NCI-H1105 (cell line): ENCODE measurements at places on chromosomes 5 and 9.

DNA sequence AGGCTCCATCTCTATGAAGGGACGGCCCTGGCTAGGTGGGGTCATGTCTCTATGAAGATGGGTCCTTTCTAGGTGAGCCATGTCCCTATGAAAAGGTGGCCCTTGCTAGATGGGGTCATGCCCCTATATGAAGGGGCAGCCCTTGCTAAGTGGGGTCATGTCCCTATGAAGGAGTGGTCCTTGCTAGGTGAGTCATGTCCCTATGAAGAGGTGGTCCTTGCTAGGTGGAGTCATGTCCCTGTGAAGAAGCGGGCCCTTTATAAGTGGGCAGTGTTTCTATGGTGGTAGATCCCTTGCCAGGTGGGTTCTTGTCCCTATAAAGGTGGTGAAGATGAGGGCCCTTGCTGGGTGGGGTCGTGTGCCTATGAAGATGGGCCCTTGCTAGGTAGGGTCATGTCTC, 283.0 kb upstream of the IRX2 start:
- no peak for DNase-seq

- no peak for DNase-seq
These were observed 138.8 kb upstream of the LMX1B start for GRCh38 chr9:126474786-126475485.

DNA sequence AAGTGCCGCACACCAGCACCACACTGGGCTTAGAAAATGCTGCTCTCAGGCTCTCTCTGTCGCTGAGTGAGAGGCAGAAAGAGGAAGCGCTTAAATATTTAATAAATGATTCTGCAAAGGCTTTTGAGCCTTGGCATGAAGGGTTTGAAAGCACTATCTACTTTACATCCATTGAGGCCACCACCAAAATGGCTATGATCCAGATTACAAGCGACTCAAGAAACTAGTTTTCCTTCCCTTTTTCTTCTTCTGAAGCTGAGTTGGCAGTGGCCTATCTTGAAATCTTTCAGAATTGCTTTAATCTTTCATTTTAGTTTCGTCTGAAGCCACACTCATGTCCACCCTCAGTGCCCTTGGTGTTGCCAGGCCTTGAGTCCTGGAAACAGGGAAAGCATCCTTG, 59.5 kb downstream of the EBF1 start:
- no peak for DNase-seq

DNA sequence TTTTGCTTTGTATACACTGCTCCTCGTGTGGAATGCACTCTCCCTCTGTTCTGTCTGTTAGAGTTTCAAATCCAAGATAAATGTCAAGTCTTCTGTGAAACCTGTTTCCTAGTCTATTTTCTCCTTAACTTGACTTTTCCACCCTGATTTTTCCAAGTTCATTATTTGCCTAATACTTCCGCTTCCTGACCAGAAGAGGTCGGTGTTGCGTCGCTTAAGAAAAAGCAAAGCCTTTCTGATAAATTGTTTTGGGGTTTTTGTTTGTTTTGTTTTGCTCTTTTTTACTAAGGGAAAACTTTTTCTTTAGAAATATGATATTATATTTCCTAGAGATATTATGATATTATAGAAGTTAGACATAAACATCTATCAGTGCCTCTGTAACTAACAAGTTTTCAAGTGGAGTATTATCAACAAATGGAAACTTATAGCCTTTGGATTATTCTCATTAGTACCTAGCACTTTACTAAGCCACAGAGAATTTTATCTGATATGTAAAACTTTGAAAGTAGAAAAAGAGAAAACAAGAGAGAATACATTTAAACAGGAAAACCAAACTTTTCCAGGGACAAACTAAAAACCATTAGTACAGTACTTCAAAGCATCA, 55.8 kb downstream of the PHAX start:
- DNase-seq = peak; percentile 15

DNA sequence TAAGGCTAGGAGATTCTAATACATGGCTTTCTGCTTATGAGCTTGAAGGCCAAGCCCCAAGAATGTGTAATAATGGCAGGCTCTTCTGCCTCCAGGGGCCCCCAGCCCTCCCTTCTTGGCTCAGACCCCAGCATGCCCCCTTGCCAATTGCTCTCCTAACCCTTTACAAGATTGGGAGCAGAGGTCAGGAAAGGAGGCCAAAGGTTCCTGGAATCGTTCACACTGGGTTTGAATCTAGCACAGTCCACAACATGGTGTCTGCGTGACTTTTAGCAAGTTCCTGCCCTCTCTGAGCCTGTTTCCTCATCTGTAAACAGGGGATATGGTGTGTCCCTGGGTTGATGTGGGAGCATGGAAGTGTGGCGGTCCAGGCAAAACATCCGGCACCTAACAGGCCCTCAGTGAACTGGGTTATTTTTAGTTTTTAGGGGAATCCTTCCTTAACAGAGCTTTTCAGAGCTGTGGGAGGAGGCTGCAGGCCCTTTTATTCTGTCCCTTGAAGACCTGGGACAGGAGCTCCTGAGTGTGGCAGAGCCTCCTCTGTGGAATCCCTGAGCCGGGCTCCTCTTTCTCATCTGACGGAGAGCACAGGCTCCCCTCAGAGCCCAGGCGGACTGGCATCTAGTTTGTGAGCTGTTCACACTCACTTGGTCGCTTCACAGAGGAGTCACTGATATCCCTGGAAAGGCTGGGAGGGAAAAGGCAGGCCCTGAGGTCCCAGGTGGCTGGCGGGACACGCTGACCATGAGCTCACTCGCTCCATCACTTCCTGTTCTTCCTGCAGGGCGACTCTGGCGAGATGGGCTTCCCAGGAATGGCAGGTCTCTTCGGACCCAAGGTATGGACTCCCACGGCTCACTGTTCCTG, 23.4 kb upstream of the ORM1 start:
- DNase-seq = no peak

GRCh38 chr5:175576096-175576495, 81.8 kb upstream of the HRH2 start:
- no peak for DNase-seq

GRCh38 chr5:52139888-52140615, 647.7 kb upstream of the ITGA1 start:
- peak; percentile 97 for DNase-seq

DNA sequence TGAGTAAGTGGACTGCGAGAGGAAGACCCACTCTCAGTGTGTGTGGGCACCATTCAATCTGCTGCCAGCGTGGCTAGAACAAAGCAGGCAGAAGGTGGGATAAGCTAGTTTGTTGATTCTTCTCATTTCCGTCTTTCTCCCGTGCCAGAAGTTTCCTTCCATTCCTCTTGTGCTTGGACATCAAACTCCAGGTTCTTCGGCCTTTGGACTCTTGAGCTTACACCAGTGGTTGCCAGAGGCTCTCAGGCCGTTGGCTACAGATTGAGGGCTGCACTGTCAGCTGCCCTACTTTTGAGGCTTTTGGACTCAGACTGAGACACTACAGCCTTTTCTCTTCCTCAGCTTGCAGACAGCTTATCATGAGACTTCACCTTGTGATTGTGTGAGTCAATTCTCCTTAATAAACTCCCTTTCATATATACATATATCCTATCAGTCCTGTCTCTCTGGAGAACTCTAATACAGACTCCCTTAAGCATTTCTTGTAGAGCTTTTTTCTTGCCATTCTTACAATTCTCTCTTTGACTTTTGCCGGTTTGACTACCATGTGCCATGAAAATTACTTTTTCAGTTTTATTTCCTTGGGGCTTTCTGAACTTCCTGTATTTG, 494.9 kb downstream of the PRR16 start:
- no peak for DNase-seq

DNA sequence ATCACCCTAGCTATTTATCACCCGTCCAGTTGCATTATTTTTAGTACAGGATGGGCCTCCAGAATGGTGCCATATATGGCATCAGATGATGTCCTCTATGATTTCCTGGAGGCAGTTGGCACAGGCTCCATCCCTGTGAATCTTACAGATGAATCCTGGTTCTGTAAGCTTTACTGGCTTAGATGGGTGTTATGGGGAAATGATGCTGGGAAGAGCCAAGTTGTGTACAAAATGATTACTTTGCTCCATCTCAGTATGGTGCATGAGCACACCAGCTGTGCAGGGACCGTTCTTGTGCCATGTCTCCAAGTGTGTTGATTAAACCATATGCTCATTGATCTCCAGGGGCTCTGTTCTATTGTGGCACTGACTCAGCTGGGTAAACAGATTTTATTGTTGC, 755.7 kb downstream of the TLR4 start:
- no peak for DNase-seq

DNA sequence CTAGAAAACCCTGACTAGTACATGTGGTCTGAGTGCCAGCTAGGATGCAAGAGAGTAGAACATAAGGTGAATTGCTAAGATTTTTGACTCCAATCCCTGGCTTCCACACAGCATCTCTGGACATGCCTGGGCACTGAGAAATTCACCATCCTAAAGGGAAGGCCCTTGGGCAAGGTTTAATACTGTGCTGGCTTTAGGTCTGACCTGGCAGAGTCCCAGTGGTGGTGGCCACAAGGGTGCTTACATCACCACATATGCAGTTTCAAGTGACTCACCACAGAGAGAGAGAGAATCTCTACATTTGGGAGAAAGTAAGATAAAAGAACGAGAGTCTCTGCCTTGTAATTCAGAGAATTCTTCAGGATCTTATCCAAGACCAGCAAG, 661.6 kb upstream of the C9orf72 start:
- no peak for DNase-seq

GRCh38 chr5:9207817-9208418, 338.0 kb downstream of the SEMA5A start:
- peak; percentile 38 for DNase-seq

GRCh38 chr9:74041588-74041987, 455.5 kb upstream of the RORB start:
- DNase-seq = no peak

DNA sequence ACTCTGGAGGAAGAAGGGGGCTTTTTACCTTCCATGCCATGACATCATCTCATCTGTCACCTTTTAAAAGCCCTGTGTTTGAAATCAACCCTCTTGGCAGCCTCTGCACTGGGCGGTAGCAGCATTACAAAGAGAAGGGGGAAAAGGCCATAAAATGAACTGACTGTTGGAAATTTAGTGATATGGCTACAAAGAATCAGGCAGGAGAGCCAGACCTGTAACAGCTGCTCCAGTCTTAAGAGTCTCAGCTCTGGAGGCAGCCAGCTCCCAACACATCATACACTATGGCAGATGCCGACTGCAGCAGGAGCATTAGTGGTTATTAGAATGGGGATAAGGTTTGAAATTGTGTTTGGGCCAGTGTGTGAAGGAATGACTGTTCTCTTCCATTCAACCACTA, 257.5 kb downstream of the DMAC1 start:
- no peak for DNase-seq

DNA sequence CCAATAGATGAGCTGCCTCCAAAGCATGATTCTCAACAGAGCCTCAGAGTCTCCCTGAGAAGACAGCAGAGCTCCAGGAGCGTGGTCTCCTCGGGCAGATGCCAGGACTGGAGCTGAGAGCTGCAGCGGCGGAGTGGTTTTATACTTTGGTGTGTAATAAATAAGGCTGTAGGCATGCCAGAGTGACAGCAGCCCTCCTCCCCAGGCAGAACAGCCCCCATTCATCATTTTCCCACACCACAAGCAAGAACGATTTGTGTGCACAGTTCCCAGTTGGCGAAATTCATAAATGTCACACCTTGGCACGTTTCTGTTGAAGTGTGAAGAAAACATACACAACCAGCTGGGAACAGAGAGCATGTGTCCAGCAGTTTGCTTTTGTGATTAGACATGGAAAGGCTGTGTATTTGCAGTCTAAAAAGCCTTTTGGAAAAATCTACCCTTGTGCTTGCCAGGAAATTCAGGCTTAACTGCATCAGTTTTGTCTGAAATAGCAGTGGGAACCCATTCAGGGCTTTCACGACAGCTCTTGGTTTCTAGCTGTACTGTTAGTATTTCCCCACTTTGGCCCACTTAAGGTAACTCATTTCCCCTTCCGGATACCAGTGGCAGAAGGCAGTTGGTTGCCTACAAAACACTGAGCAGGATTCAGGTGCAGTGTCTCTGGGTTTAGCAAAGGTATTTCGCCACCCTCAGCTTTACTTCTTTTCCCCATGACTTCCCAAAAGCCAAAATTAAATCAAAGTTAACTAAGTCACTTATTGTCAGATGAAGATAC, at the start of gene C1QTNF3:
TSS of gene C1QTNF3 (minus strand) at position 115 of the 778 bp plus-strand sequence. CDS start at position 27, 88 bp downstream.
- no peak for DNase-seq

DNA sequence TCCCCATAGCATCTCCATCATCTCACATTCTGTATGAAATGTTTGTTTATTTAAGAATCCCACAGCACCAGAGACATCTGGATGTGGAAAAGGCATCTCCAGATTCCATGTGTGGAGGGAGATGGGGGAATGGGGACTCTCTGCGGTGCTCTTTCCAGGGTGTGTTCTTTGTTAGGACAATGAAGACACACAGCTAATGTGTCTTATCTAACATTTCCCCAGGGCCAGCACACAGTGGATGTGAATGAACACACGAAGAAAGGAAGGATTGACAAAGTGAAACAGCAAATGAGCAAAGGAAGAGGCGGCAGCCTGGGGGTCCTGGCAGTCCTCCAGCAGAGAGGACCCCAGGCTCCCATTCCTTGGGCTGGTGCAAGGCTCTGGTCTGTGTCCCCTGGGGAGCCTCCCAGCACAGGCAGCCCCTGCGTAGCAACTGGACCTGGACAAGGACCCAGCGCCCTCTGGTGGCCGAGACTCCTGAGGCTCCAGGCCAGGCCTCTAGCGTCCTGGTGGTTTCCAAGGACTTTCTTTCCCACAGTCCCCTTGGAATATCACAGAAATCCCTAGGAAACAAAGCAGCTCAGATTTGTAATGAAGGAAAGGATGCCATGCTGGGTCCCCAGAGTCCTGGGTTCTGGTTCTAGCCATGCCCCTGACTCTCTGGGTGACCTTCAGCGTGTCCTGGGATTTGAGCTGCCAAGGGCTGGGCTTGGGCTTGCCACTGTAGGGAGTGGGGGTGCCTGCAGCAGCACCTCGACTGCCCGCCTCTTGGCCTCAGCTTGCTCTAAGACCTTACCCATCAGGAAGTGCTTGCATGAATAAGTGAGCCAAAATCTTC, 3.5 kb upstream of the PDLIM7 start:
- peak; percentile 47 for DNase-seq

- no peak for DNase-seq
These were observed 187.0 kb upstream of the S1PR3 start for GRCh38 chr9:88804254-88804596.

DNA sequence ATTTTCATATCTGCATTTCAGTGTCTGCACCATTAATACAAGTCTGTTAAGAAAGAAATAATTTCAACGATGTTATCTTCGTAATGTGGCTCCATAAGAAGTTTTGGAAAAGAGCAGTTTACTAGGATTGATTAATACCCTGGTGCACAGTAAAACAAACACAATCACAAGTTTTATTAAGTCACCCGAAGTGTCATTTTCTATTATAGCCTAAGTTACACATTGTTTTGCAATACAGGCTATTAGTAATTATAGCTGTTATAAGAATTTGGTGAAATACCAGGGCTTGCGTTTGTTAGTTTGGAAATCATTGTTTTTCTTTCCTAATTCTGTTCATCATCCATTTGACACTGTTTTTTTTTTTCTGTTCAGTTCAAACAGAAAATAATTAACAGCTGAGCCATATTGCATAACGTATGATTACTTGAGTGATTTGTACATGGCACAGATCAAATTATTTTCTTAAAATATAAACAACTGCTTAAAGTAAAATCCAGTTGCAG, 30.6 kb downstream of the LVRN start:
- DNase-seq = no peak

GRCh38 chr9:133203506-133204075, 5.5 kb downstream of the OBP2B start:
- DNase-seq = no peak

- peak; percentile 83 for DNase-seq
These were observed 169.0 kb downstream of the PTPRD start for GRCh38 chr9:10443868-10444204.
